ENCODE measurements at places on chromosomes 7 and 10.

- no peak for DNase-seq
These were observed 40.6 kb upstream of the ADD3 start for GRCh38 chr10:109966961-109967738.

- no peak for DNase-seq
These were observed 414.2 kb upstream of the SEMA3C start for GRCh38 chr7:81333004-81333403.

DNA sequence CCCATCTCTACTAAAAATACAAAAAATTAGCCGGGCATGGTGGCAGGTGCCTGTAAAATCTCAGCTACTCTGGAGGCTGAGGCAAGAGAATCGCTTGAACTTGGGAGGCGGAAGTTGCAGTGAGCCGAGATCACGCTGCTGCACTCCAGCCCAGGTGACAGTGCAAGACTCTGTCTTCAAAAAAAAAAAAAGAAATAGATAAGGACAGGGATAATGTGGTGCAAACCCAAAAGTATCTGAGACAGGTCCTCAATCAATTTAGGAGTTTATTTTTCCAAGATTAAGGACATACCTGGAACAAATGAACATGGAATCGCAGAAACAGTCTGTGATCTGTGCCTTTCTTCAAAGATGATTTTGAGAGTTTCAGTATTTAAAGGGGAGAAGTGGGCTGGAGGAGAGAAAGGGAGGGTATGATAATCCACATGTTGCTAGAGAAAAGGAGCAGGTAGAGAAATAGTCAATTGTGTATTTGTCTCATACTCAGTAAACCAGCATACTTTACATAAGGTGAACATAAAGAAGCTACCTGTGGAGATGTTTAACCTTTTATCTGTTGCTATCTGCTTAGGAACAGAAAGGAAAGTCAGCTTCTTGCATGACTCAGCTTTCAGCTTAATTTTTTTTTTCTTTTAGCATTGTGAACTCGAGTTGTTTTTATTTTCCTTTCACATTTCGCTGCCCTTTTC lies 4.9 kb upstream of the MTPN start:
- no peak for DNase-seq

DNA sequence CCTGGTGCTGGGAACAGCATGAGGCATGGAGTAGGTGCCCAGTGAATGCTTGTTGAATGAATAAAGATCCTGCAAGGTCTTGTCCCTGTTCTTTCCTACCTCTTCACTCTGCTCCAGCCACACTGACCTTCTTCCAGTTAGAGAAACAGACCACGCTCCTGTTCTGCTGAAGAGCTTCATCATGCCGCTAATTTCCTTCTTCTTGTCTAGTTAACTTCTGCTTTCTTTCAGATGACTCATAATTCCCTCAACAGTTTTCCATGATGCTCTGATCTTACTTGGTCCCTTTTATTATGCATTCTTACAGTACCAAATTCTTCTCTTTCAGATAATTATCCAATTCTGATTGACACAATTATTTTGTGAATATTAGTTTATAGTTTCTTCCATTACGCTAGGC lies 59.5 kb upstream of the C1QL3 start:
- DNase-seq: no peak

- no peak for DNase-seq
These were observed 146.8 kb downstream of the ADCY1 start for GRCh38 chr7:45720989-45721388.

DNA sequence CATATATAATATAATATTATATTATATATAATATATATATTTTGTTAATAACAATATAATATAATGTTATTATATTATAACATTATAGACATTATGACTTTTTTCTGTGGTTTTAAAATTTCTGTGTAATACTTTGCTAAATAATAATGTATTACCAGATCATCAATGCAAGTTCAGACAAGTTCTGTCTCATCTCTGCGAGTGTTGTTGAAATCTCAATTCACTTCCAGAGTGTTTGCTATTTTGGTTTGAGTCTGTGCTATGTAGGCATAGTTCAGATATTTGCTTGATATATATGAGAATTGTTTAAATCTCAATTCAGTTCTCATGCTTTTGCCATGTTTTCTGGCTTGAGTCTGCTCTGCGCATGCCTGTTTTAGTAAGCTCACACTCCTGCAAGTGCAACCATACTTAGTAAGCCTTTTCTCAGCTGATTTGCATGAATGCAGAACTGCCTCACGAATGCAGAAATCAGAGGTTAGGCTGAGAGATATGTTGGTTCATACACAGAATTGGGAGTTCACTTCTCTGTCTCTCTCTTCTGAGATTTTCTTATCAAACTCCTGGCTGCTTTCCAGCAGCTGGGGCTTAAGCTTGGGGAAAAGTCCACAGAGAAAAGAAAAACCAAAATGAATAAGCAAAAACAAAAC lies 830.2 kb upstream of the SORCS1 start:
- DNase-seq: no peak

DNA sequence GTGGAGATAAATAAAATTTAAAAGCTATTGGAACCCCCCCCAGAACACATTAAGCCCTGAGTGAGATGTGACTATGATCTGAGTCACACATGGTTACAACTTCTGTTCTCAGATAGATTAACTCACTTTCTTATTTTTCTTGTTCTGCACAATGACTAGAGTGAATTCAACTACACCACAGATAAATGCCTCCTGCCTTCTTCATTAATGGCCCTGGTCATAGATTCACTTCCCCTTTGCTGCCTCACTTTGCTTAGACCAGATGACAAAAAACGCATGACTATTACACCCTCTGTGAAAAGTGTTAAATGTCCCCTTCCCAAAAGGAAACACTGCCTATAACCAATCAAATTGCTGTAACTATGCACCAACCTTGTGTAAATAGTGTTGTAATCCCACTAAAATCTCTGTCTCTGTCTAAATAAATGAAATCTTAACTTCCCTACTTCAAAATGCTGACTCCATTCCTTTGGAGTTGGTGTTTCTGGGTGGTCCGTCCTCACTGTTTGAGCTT lies 49.4 kb downstream of the AKR1D1 start:
- DNase-seq: no peak

- DNase-seq: no peak
These were observed 53.6 kb downstream of the INSIG1 start for GRCh38 chr7:155351120-155351870.

GRCh38 chr7:140607441-140607989 lies 33.1 kb downstream of the DENND2A start:
- no peak for DNase-seq

DNA sequence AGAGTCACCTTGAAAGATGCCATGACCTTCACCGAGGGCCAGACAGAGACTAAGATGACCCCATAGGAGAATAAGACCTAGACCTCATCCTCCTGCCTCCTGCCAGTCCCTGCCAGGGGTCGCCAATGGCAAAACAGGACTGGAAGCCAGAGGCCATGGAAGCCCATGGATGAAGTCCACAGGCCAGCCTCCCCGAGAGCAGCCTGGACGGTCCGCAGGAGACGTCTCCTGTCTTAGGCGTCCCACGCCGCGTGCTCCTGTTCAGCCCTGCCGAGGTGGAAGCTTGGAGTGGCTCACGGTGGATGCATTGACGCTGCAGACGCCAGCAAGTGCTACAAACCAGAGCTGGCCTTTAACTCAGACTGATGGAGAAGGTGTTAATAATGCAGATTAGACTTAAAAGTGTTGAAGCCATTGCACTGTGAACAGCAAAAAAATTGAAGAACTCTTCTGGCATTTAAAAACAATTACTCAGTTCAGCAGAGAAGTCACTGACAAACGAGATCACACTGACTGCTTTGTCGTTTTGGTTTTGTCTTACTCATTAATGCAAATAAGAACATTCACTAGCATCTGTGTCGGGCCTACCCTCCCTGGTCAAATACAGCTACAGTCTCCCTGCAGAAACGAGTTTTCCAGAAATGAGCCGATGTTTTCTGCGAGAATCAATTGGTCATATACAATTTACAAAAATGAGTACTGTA lies 38.1 kb upstream of the FAM20C start:
- no peak for DNase-seq

DNA sequence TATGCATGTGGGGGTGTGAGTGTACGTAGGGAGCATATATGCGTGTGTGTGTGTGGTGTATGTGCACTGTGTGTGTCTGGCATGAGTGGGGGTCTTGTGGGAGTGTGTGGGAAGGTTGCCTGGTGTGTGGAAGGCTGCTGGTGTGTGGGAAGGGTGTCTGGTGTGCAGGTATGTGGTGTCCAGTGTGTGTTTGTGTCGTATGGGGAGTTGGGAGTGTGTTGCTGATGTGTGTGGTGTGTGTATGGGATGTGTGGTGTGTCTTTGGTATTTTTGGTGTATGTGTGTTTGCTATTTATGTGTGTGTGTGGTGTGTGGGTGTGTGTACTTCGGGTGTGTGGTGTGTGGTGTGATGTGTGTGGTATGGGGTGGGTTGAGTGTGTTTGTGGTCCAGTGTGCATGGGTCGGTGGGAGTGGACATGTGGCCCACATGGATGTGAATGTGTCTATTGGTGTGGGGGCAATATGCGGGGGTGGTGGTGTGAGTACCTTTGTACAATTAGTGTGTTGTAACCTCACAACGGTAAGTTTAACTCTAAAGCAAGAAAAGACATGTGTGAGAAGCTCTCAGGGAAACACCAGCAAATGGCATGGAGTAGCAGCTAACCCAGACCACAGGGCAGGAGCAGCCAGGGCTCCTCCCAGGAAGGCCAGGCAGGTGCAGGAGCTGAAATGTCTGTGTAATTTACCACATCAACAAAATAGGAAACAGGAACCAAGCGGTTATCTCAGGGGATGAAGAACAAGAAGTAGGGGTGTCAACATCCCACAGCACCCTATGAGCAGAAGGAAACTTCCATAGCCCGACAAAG lies 11.9 kb downstream of the ANTXRL start:
- DNase-seq: no peak

DNA sequence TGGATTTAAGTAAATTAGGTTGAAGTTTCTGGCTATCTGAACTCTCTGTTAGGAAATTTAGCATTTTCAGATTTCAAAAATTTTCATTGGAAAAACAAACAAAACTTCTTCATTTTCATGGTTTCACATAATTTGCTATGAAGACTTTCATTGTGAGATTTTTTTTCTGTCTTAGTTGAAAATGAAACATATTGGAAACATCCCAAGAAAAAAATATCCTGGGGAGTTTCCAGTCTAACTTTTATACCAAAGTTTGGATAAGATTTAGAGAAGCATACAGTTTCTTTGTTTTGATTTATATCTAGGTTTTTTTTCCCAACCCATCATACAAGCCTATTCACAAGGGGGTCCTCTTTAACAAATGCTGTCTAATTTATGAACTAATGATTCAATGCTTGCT lies 300.5 kb upstream of the SEMA3A start:
- DNase-seq: no peak

DNA sequence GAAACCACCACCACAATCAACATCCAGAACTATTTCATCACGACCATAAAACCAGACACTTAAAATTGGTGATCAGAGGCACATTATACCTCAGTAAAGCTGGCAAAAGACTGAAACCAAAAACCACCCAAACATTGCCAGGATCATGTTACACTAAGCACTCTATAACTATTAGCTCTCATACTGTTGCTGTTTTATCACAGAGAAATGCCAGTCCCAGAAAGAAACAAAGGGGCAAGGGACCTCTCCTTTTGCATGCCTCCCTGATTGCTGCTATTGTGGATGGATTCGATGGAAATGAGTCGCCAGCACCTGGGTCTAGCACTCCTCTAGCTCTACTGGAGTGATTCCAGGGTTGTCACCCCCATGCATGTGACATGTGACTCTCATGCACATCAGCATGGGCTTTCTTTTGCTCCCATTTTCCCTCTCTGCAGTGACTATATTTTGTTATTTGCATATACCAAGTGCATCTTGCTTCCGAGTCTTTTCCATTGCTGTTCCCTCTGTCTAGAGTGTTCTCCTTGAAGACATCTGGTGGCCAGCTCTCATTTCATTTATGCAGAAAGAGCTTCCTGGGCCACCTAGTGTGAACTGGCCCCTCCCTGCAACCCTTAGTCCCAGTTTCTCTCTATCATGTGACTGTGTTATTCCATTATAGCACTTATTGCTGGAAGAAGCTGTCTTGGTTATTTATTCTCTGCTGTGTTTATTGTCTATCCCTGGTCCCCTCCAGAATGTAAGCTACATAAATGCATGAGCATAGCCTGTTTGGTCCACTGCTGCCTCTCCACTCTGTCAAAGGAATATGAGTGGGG lies 300.6 kb downstream of the PLXNA4 start:
- no peak for DNase-seq

GRCh38 chr10:103910442-103911012 lies 7.5 kb downstream of the STN1 start:
- no peak for DNase-seq

DNA sequence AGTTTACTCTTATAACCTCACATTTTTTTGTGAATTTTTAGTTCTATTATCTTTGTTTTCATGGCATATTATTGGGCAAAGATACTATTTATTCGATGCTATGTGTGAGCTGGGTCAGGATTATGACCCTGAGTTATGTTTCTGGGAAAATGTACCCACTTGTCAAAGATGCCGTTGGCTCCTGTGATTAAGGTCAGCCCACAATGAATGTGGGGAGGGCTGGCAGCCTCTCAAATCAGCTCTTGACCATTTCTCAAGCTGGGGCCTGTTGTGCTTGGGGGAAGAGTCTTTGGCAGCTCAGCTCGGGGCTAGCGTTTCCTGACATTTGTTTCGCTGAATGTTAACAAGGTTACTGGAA lies 97.5 kb downstream of the TCF7L2 start:
- no peak for DNase-seq

GRCh38 chr10:69453795-69454194 lies 2.5 kb downstream of the TSPAN15 start:
- no peak for DNase-seq

DNA sequence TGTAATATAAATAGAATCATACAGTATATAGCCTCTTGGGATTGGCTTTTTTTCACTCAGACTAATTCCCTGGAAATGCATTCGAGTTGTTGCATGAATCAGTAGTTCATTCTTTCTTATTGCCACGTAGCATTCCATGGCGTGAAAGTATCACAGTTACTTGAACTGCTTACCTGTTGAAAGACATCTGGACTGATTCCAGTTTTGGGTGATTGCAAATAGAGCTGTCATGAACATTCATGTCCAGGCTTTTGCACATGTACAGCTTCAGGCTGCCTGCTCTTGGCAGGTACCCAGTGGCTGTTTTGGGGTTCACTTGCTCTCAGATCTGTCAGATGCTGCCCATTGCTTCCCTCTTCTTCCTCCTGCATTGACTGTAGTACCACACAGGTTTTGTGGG lies 54.9 kb downstream of the LRGUK start:
- DNase-seq: no peak

DNA sequence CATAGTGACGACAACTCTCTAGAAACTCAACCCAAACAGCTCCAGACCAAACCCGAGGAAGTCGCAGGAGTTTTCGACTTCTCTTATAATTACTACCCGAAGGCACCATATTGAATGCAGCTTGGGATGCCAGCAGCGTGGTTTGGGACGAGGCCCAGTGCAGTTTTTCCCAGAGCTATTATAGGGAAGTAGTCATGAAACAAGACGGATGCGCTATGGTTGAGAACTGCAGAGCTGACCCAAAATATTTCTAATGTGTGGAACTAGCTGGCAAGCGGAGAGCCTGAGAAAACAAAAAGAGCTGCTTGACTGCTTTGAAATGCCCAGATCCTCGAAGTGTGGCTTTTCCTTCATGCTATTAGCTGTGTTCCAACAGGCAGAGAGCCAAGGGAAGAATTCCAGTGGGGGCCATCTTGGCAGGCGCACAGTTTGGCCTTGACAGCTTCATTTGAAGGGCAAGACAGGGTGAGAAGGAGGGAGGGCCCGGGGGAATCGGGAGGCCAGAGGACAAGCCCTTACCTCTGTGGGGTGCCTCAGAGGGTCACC lies 122.7 kb downstream of the CUL2 start:
- DNase-seq: no peak
